ENCODE measurements at places on chromosomes 16 and 17.

DNA sequence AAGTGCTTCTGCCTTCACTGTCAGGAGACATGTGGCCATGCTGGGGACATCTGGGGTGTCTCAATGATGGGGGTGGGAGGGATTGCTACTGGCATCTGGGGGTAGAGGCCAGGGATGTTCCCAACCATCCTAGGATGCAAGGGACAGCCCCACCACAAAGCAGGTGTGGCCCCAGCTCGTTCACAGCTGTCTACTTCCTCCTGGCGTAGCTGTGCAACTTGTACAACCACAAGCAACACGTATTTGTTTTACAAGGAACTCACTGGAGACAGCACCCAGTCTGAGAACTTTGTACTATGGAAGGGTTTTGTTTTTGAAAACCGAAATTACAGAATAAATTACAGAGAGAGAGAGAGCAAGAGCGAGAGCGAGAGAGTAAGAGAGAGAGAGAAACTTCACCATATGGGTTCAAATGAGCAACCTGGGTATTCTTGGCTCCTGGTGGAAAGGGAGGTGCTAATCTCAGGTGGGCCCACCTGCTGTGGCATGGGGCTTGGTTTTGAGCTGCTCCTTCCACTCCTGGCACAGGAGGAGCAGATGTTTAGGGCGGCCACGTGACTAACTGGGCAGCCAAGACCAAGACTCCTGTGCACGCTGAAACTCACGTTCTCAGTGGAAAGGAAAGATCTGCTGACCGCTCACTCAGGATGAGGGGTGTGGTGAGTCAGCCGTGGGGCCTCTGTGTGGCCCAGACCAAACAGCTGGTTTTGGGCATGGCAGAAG, 17.5 kb upstream of the TNFRSF13B start:
- no peak for DNase-seq

- DNase-seq, result no peak
These were observed 300.1 kb downstream of the FOXL1 start for GRCh38 chr16:86878236-86879080.

GRCh38 chr17:12580640-12581039, 85.0 kb upstream of the MYOCD start:
- no peak for DNase-seq

- DNase-seq, result no peak
These were observed 9.5 kb upstream of the KSR1 start for GRCh38 chr17:27446569-27447301.

DNA sequence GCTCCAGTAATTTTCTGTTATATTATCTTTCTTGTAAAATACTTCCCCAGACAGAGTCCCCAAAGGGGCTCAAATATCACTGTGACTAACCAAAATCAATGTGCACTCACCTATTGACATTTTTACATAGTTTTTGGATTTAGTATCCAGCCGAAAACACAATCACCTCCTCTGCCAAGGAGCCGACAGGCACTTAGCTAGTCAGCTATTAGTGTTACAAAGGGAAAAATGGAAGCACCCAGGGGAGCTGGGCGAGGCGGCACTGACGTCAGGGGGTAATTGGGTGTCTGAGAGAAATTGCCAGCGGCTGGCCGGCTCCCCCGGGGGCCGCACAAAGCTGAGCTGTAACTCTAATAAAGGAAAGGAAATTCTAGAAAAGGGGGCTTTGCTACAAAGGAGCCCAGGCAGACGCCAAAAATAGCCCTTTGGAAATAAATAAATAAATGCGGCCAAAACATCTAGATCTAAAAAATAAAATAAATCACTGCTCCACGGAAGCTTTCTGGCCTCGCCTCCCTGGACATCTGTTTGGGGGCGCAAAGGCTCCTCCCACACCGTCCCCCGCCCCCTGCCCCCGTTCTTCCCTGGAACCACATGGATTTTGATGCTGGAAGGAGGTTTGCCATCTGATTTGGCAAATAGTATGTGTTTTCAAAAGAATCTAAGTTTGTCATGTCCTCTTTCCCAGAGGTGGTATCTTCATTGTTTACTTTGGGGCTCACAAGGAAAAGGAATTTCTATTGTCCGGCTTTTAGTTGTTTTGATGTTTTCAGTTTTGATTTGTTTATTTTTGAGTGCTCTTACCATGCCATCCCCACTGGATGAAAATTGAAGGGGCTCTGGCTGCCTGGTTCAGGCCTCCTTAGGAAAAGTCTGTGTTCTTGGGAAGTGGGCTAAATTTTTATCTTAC, 156.7 kb downstream of the ZNF423 start:
- no peak for DNase-seq

GRCh38 chr17:82881900-82882714, 42.3 kb upstream of the ZNF750 start:
- no peak for DNase-seq

- no peak for DNase-seq
These were observed 244.9 kb downstream of the PRKCA start for GRCh38 chr17:66547151-66547865.

- DNase-seq, result no peak
These were observed 8.3 kb downstream of the OTOP3 start for GRCh38 chr17:74943808-74944522.

DNA sequence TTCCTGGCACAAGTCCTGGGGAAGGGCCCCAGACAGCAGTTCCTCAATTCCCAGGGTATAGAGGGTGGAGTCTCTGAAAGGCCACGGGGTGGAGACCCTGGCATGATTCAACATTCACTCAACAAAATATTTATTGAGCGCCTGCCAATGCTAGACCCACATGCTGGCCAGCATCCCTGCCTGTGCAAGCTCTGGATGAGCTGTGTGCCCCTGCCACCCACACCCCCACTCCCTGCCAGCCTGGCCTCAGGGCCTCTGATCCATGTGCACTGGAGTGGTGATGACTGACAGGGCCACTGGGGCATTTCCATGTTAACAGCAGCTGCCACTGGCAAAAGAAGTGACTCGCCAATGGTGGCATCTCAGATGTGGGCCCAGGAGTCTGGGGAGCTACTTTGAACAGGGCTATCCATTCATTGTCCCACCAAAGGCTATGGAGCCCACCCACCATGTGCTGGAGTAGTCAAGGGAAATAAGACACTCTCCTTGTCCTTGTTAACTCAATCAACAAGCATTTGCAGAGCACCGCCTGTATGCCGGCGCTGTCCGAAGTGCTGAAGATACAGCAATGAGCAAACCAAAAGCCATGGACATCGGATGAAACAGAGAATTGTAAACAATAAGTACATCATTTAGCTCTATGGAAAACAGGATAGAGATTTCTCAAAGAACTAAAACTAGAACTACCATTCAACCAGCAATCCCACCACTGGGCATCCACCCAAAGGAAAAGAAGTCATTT, 3.0 kb upstream of the PRSS22 start:
- no peak for DNase-seq

GRCh38 chr17:15480204-15480603, 12.8 kb upstream of the CDRT4 start:
- no peak for DNase-seq

- no peak for DNase-seq
These were observed 119.5 kb downstream of the AATF start for GRCh38 chr17:37068266-37068665.

GRCh38 chr17:40910441-40910841, 25.4 kb upstream of the KRT20 start:
- no peak for DNase-seq

DNA sequence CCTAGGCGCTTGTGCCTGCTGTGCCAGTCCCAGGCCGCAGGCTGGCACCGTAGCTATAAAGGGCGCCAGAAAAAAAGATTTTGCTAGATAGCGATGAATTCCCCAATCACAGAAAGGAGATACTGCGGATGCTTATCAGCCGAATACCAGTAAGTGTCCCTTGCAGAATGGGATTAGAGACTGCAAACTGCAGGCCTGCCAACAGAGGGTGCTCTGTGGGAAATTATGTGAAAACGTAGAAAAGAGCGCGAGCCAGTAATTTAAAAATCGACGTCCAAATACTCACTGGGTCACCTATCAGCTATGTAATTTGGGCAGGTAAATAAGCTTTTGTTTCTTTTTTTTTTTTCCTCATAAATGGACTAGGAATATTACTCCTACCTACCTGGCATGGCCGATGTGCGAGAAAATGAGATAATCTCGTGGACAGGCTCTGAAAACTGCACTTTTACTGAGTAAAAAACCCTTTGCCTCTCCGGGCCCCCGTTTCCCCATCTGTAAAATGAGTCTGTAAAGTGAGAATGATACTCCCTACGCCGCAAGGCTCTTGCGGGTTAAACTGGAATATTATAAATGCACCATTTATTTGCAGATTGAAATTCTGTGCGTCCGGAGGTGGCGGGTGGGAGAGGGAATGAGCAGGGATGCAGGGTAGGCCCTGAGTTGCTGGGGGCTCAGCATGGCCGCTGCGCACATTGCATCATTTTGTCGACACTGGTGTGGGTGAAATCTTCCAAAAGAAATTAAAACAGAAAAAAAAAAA, 1.2 kb upstream of the COG1 start:
- DNase-seq, result peak; percentile 64

GRCh38 chr16:80366023-80366422, 174.8 kb upstream of the DYNLRB2 start:
- no peak for DNase-seq

DNA sequence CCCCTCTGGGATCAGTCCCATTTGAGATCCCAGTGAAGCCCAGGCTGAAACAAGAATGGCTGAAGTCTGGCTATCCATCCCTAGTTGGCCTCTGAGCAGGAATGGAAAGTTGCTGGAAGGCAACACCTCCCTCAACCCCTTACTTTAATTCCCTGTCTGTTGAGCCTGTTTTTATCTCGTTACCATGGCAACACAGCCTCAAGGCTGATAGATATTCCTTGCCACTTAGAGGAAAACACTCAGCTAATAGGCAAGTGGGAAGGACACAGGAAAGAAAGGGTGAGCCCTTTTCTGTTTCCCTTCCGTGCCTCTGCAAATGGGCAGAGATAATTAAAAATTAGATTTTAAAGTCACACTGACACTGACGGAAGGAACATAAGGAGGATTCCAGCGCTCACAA, 75.5 kb upstream of the CLEC3A start:
- no peak for DNase-seq

GRCh38 chr16:49810831-49811230, 45.1 kb downstream of the ZNF423 start:
- no peak for DNase-seq

DNA sequence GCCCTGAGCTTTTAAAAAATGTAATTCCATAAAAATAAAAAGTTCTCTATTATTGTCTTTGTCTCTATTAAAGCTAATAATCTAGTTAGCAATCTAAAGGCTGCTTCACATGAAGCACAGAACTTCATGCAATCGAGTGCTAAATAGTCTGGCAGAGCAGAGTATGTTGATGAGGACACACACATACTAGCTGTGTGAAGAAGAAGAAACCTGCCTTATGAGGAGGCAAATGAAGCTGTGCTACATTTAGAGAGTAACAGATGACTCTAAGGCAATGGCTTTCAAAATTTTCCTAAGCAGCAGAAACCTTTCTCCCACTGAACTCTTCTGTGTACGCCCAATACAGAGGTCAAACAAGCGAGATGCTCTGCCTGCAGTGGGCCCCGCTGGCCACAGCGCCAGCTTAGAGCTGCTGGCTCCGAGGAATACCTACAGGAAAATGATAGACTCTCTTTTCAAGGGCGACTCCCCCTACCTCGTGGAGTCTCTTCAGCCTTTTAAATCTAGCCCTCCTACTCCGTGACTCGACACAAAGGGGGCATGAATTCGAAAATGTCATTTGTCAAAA, 39.2 kb downstream of the GNA13 start:
- no peak for DNase-seq

DNA sequence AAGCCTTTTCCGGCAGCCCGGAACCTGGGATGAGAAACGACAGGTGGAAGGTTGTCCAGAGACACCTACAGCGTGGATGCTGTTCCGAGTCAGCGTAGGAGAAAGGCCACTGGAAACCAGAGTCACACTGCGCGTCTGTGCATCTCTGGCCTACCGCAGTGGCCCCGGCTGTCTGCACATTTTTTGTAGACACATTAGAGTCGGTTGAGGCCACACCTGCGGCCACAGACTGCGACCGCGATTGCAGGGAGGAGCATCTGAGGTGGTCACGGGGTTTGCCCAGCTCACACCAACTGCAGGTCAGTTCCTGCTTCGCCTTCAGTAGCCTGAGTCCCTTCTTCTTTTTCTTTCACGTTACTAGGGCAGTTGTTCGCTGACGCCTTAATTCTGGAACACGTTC, 52.4 kb downstream of the WDR45B start:
- DNase-seq, result peak; percentile 55

GRCh38 chr16:51450376-51450775, 299.3 kb upstream of the SALL1 start:
- DNase-seq, result no peak

GRCh38 chr16:31877876-31878642, 4.5 kb downstream of the ZNF267 start:
- no peak for DNase-seq

GRCh38 chr17:9109933-9110332, 88.6 kb downstream of the NTN1 start:
- DNase-seq, result no peak

DNA sequence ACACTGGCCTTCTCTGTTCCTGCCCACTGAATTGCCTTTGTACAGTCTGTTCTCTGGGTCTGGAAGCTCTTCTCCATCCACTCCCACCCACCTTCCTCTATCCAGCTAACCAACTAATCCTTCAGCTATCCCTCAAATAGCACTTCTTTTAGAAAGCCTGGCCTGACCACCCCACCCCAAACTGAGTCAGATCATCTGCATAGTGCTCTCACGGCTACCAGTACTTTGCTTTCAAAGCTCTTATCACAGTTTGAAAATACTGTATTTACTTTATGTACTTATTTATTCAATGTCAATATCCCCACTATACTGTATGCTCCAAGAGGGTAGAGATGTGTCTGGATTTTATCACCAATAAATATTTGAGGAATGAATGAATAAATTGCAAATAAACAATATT, 4.5 kb upstream of the CLDN7 start:
- DNase-seq, result no peak

DNA sequence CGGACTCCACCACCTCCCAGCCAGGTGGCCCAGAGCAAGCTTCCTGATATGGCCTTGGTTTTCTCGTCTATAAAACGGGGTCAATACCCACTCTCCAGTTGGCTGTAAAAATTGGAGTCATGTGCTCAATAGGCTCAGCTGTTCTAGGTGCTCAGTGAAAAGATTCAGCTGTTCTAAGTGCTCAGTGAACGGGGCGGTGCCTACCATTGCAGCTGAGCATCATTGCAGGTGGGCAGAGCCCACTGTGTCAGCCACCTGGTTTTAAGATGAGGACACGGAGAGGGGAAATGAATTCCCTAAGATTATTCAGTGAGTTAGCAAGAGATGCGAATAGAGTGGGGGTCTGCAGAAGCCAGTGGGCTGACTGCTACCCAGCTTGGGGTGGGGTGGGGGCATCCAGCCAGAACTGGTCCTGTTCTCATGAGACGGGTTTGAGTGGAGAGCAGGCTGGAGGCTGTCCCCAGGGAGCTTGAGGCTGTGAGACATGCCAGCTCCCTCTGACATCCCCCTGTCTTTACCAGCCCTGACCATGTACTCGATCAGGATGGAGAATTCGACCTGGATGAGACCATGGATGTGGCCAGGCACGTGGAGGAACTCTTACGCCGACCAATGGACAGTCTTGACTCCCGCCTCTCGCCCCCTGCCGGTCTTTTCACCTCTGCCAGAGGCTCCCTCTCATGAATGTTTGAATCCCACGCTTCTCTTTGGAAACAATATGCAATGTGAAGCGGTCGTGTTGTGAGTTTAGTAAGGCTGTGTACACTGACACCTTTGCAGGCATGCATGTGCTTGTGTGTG, 21.9 kb downstream of the STAT5A start:
- DNase-seq, result no peak
